ENCODE measurements at places on chromosomes 1 and 21.

DNA sequence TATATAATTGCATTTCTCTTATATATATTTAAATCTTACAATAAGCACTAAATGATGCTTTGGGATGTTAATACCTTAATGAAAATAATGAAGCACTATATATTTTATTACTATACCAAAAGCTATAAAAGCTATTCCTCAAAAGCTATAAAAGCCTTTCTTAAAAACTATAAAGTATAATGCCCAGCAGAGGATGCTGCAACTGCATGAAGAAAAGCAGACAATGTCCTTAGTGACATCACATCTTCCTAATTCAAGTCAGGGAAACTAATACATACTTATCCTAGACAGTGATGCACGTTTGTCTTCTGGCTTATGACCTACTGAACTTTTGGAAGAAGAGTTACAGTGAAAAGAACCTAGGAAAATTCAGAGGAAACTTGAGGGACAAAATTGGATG, 13.6 kb upstream of the C1orf185 start:
- DNase-seq = no peak

DNA sequence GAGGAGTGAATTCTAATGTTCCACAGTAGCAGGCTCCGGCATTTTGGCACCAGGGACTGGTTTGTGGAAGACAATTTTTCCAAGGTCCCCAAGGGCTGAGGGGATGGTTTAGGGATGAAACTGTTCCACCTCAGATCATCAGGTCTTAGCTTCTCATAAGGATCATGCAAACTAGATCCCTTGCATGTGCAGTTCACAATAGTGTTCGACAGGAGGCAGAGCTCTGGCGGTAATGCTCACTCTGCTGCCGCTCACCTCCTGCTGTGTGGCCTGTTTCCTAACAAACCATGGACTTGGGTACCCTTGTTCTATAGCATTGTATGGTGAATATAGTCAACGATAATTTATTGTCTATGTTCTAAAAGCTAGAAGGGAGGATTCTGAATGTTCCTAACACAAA, 16.6 kb downstream of the CRNN start:
- no peak for DNase-seq

- DNase-seq = no peak
These were observed 249.2 kb upstream of the TPTE start for GRCh38 chr21:10272216-10272615.

DNA sequence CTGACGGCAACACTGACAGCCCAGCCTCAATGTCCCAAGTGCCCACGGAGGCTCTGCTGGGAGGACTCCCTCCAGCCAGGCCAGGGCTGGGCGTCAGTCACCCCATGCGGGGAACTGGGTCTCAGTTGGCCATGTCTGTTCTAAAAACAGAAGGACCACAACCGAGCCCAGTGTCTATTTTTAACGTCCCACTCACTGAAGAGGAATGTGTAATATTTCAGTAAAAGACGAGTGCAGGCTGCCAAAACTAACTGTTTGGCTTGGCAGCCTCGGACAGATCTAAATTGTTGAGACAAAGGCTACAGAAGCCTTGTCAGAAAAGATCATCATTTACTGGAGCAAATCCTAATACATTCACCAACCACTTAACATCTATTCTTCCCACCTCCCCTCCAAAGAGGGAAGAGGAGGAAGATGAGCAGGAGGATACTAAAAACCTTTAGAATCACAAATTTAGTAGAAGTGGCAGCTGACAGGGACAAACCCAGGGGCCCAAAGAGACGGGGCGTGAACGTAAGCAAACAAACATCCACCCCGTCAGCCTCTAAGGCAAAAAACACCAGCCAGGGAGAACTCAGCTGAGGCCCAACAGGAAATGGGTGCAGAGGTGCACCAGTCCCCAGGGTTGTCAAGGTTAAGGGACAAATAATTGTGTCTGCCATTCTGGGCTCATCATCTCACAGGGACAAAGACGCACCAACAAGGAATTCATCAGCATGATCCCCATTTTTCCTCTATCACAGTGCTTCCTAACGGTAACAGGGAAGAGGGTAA, 18.7 kb downstream of the C1orf198 start:
- no peak for DNase-seq

DNA sequence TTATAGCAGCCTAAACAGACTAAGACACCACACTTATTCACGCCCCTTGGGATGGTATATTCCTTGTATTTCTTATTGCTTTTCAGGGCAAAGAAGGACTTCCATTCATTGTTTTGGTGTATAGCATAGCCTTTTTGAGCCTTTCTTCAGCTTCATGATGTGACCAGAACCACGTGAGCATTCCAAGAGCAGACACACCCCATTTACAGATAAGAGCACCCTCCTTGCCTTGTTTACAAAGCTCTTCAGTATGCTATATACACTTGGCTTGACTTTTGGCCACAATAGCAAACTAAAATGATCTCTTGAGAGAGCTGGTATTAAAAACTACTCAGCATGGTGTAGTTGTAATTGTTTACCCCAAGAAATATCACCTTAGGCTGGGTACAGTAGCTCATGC, 78.7 kb downstream of the PIK3R3 start:
- DNase-seq = no peak

DNA sequence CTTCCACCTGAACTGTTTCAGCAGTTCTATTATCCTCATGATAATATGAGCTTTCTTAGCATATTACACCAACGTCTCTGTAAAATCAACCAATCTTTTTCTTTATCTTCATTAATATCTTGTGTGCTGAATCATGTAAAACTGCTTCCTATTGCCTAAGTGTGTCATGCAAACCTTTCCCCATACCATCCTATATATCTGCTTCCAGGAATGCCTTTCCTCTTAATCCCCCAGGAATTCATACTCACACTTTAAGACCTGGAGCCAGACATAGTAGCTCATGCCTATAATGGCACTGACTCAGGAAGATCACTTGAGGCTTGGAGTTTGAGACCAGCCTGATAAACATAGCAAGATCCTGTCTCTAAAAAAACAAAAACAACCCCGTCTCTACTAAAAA, 183.9 kb downstream of the NRIP1 start:
- no peak for DNase-seq

- DNase-seq = no peak
These were observed 18.0 kb downstream of the KIF26B start for GRCh38 chr1:245172829-245173228.

DNA sequence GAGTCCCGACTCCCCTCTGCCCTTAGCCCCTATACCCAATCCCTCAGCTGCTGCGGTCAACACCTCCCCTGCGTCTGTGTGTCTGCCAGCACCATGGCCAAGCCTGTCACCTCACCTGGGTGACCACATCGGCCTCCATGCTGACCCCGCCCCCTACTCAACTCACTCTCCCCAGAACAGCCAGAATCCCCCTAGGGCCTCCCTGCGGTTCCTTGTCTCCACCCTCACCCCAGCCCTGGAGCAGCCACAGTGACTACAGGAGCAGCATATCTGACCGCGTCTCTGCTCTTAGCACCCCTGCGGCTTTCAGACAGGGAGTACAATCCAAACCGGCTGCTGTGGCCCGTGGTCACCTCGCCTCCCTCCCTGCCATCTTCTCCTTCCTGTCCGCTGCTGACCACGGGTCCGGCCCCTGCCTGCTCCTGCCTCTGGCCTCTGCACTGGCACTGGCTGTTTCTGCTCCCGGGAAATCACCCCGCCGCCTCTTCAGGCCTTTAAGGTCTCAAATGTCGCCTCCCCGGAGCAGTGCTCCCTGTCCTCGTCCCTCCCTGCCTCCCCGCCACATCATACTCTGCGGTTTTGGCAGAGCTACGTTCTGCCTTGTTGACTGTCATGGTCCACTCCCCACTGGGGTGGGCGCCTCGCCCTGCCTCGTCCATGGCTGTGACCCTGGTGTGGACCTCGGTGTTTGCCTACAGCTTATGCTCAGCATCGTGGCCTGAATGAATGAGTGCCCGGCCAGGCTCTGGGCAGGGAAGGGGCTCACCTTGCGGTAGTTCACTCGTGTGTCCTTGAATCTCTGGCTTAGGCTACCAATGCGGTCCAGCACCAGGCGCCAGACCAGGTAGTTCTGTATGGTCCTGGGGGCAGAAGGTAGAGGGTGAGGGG, 11.1 kb downstream of the PRXL2B start:
- no peak for DNase-seq

DNA sequence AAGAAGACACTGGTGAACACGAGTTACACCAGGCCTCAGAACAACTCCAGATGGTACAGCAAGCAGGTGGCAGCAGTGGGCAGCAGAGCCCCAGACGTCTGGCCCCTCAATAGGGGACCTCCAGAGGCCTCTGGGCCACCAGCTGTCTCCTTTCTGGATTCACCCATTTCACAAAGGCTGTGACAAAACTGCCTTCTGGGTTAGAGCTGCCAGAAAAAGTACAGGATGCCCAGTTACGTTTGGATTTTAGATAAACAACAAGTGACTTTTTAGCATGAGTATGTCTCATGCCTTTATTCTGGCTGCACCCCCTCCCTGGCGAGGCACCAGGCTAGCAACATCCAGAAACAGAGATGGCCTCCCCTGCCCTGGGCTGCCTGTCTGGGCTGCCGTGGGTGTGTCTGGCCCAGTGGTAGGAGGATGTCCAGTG, 30.1 kb downstream of the ITPKB start:
- no peak for DNase-seq

GRCh38 chr1:167641786-167642500, 11.9 kb downstream of the RCSD1 start:
- no peak for DNase-seq

GRCh38 chr1:27966402-27967105, 6.8 kb downstream of the XKR8 start:
- DNase-seq = no peak

DNA sequence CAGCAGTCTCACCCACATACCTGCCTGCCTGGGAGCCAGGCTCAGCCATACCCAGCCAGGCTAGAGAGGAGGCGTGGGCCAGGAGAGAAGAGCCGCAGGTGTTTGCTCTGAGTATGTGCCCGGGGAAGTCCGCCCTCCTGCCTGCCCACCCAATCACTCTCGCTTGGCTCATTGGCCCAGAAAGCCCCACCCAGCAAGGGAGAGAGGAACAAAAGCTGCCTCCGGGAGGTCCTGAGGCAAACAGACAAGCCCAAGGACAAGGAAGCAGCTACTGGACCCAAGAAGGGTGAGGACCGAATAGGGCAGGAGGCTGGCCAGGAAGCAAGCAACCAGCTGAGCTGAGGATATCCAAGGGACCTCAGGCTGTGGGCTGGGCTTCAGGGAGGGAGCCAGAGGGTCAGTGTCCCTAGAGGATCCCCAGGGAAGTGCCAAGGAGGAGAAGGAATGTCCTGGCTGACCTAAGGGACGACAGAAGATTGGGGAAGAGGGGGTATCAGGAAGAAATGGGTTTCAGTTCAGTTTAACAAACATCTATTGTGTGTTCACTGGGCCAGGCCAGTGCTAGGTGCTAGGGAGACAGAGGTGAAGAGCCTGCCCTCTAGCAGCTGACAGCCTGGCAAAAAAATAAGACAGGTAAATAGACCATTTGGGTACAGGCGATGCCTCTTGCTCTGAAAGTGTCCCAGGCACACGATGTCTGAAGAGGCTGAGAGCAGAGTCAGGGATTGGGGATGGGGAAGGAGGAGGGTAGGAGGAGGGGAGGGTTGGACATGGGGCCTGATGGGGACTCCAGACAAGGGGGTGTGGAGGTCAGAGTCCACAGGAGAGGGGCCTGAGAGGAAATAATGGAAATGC, at the start of gene GJB4:
TSS of gene GJB4 (plus strand) at position 238 of the 855 bp plus-strand sequence. CDS start 1,515 bp downstream, outside the sequence.
- DNase-seq = no peak

- DNase-seq = peak; percentile 41
These were observed 60.6 kb downstream of the PTPRC start for GRCh38 chr1:198699167-198700015.

GRCh38 chr21:14121719-14122118, 89.0 kb downstream of the LIPI start:
- DNase-seq = no peak

- DNase-seq = no peak
These were observed 516.6 kb upstream of the RGS18 start for GRCh38 chr1:191641420-191642260.

DNA sequence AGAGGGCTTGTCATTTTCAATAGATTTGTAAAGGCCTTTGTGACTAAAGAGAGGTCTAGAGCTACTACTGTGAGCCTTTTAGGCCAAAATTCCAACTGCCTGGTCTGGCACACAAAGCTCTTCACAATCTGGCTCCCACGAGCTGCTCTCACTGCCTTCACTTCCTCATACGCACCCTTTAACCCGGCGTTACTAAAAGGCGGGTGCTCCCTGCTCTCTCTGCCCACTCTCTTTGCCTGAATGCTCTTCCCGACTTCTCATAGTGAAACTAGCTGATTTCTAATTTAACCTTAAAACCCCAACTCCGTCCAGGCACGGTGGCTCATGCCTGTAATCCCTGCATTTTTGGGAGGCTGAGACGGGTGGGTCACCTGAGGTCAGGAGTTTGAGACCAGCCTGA, 14.2 kb downstream of the BSDC1 start:
- DNase-seq = no peak

DNA sequence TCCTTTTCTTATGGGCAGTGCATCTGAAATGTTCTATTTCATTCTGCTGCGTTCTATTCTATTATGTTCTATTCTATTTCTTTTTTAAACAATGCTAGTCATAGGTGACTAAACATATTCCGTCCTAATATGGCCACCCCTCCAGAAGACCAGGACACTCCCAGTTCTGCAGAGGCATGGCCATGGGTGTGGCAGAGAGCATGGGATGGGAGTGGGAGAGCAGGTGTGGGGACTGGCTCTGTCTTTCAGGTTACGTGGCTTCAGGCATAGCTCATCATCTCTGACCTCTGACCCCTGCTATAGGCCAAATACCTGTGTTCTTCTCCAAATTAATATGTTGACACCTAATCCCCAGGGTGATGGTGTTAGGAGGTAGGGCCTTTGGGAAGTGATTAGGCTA, 33.4 kb upstream of the TLR5 start:
- DNase-seq = no peak

GRCh38 chr21:43340491-43341377, 86.2 kb downstream of the SIK1 start:
- DNase-seq = no peak

GRCh38 chr1:178039891-178040290, 54.0 kb upstream of the RASAL2 start:
- no peak for DNase-seq

- no peak for DNase-seq
These were observed 52.0 kb downstream of the ECE1 start for GRCh38 chr1:21238141-21238800.

DNA sequence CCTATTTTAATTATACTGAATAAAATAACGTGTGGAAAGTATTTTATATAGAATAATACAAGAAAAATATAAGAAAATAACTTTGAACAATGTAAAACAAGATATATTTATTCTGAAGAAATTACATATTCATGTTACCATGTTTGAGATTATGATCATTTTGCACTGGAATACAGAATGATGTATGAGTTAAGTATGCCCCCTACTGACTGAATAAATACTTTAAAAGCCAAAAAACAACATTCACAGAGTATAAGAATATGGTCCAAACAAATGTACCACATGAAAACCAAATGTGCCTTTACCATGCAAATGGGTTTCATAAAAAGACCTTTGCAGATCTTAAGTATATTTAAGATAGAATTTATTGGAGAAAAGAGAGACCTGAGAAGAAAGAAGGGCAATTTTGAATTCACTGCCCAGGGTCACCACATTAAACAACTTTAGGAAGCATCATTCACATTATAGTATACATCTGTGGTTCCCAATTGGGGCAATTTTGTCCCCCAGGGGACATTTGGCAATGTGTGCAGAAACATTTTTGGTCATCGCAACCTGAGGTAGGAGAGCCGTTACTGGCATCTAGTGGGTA, 136.6 kb upstream of the GFI1 start:
- DNase-seq = no peak

GRCh38 chr1:84122780-84123382, 21.2 kb upstream of the PRKACB start:
- peak; percentile 33 for DNase-seq

GRCh38 chr1:214583824-214584554, 19.0 kb upstream of the CENPF start:
- no peak for DNase-seq
